Epithelial cell of esophagus (primary cell): ENCODE measurements at places on chromosomes 5 and 9.

DNA sequence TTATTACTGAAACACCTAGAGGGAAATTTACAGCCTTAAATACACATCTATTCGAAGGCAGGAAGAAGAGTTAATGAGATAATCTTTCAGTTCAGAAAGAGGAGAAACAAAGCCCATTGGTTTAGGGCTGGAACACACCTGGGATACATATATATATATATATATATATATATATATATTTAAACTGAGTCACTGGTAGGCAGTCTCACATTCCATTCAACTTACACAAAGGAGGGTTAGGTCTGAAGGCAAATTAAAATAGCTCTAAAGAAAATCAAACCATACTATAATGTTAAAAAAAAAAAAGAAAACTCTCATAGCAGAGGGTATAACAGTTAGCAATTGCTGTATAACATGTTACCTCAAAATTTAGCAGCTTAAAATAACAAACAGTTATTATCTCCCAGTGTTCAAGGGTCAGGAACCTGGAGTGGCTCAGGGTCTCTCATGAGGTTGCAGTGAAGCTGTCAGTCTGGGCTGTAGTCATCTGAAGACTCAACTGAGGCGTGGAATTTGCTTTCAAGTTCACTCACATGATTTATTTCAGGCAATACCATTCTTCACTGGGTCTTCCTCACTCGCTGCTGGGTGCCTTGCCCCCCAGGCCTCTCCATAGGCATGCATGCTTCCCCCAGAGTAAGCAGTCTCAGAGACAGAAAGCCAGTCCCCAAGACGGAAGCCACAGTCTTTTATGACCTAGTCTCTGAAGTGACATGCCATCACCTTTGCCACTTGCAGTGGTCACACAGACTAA is 332.8 kb downstream of the NSG2 start:
- peak; percentile 14 for DNase-seq

DNA sequence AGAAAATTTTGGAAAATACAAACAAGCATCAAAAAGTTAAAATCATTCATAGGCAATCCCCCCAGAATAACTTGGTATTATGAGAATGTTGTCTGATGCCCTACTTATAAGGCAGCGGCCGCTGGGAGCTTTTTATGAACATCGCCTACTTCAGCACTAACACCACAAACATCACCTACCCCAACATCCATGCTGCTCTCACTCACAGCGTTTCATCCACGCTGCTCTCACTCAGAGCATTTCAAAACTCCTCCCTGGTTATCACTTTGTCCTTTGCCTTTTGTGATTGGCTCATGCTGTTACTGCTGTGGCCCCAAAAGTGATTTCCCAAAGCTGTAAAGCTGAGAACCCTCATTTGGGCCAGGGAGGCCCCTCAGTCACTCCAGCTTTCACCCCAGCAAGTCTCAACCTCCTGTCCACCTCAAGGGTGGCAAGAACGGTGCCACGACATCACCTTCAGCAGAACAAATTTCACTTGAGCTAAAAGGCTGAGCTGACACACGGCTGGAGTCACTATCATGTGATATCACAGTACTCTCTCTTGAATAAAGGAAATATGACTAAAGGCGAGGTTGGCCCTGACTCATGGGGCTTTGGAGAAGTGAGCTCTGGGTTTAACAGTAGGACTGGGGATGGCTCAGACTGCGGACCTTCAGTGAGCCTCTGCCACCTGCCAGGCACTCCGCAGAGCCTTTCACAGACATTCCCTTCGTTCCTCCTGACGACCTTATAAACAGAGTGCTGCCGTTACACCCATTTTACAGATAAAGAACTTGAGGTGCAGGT is 25.2 kb downstream of the SHC3 start:
- peak; percentile 95 for DNase-seq

- peak; percentile 1 for DNase-seq
Observed at GRCh38 chr5:62689599-62690368, 111.2 kb downstream of the LRRC70 start.

- no peak for DNase-seq
Observed at GRCh38 chr5:80759866-80760577, 105.2 kb upstream of the DHFR start.
